Cortex of kidney (tissue), 1 donor: ENCODE measurements at places on chromosomes 6 and 20.

- DNase-seq, result no peak
Measured at GRCh38 chr6:112910256-112910655, 563.1 kb downstream of the RFPL4B start.

GRCh38 chr20:62391165-62392076 is 4.5 kb downstream of the RPS21 start:
- DNase-seq, result no peak

GRCh38 chr6:149457316-149457884 is 27.4 kb downstream of the ZC3H12D start:
- DNase-seq, result no peak

GRCh38 chr6:166617359-166617758 is 9.7 kb downstream of the RPS6KA2 start:
- DNase-seq, result no peak

DNA sequence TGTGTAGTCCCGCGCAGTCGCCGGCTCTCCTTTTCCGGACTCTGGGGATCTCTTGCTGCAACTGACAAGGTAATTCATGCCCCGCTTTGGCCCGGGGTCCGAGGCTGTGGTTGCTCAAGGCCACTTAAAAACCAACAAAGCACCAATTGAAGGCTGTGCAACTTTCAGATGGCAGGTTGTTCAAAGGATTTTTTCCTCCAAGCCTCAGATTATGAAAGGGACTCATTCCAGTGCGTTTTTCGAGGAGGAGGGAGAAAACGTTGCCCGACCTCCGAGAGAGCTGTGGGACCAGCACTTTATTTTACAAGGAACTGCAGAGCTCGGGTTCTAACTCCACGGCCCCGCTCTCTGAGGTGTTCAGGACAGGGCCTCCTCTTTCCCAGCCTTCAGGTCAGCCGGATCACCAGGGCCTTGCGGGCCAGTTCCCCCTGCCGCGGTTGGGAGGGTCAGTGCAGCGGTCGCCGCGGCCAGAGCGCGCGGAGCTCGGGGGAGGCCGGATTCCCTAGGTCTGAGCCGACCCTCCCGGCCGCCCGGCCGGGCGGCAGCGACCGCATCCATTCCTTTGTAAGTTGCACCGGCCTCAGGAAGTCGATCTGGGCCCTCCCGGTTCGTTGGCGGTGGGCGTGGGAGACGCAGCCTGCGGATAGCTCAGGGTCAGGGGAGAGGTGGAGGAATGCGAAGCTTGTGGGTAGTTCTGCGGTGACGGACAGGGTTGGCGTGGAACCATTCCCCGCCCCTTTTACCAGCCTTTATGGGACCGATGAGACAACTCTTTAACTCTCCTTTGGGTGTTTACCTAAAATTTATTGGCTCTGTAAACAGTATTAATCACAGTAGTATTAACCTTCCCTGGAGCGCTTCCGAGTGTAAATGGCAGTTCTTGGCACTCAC is 1.6 kb downstream of the UTRN start:
- no peak for DNase-seq

- DNase-seq, result no peak
Measured at GRCh38 chr20:62466806-62467537, 8.8 kb downstream of the GATA5 start.

DNA sequence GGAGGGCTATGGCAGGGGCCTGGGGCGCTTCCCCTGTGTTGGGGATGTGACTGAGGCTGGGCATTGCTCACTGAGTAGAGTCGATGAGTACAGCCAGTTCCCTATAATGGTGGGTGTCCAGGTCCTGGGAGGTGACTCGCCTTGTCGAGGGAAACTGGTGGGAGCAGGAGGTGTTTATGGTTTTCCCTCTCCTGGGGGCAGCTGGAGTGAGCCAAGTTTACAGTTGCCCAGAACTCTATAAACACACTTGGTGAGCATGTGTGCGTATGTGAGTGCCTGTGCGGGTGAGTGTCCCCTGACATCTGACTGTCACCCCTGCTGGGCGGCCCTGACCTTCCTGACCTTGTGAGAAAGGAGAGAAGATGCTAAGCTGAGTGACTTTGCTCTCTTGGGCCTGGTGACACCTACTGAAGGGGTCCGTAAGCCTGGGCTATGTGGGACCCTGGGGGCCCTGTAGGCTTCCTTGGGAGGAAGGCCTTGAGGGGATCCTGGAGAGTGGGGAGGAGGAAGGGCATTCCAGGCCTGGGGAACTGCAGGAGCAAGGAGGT is 65.9 kb downstream of the VEGFA start:
- DNase-seq, result no peak

- no peak for DNase-seq
Measured at GRCh38 chr20:57106030-57106682, 160.3 kb downstream of the BMP7 start.

GRCh38 chr6:88454658-88455057 is 288.5 kb upstream of the CNR1 start:
- no peak for DNase-seq

- no peak for DNase-seq
Measured at GRCh38 chr6:75437421-75437891, 56.1 kb downstream of the FILIP1 start.

- DNase-seq, result no peak
Measured at GRCh38 chr6:44660561-44661220, 273.2 kb downstream of the CDC5L start.

DNA sequence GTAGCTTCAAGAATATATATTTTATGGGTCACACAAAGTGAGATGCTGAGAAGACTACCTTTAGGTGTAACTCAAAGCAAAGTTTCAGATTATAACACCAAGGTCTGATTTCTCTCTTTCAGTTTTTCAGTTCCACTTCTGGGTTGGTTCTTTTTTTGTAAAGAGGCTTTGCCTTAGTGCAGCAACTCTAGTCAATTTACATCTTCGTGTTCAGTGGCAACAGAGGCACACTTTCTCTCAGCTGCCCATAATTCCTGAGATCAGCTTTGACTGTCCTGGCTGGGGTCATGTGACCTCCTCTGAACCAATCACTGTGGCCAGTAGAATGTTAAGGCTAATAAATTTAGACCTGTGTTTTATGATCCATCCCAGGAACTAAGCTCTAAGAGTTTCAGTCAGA is 120.2 kb downstream of the TINAG start:
- DNase-seq, result no peak

DNA sequence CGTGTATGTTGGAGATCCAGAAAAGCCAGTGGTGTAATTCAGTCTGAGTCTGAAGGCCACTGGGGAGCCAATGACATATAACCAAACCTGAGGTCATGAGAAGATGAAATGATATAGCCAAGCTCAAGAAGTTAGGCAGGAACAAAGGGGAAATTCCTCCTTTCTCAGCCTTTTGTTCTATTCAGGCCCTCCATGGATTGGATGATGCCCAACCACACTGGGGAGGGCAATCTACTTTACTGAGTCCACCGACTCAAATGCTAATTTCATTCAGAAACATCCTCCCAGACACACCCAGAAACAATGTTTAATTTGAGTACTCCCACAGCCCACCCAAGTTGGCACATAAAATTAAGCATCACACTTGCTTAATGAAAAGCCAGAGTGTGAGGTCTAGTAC is 183.6 kb downstream of the GJA1 start:
- DNase-seq, result no peak

DNA sequence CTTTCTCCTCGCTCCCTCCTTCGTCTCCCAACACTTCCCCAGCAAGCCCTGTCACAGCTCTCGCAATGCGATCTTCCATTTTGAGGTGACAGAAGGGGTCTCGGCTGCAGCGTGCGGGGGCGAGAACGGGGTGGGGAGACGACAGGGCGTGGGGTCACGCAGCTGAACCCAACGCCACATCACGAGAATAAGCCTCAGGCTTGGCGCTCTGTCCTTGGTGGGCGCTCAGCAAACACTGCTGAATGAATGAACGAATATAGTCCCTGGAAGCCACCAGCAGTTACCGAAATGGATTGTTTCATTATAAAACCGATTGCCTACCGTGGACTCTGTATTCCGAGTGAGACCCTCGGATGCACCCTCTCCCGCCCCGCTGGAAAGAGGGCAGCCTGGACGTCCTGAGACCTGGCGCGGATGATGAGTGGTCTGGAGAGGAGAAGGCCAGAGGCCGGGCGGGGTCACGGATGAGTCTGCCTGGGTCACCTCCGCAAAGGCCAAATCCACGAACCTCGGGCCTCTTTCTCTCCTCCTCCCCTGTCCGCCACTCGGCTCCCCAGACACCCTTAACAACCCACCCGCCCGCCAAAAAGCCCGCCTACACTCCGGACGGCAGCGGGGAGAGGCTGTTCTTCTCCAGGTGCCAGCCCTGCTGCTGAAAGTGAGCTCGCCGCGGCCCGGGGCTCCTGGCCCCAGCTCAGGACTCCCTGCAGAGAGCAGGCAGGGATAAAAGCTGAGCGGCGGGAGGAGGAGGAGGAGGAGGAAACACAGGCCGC is 3.7 kb downstream of the NRN1 start:
- no peak for DNase-seq

DNA sequence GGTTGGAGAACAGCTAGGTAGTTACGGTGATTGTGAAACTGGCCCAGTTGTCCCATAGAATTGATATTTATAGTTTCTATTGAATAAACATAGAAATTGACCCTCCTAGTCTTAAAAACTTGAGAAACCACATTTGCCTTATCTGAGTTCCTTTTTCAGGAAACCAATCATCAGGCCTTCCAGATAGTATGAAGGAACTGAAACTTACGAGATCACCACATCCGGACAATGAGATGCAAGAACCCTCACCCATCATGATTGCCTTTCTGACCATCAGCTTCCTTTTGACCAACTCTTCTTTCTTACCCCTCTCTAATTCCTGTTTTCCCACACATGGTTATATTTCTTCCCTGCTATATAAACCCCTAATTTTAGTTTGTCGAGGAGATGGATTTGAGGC is 21.8 kb downstream of the SLC35F1 start:
- no peak for DNase-seq

- no peak for DNase-seq
Measured at GRCh38 chr6:136549300-136550044, 750 bp downstream of the MAP7 start.

DNA sequence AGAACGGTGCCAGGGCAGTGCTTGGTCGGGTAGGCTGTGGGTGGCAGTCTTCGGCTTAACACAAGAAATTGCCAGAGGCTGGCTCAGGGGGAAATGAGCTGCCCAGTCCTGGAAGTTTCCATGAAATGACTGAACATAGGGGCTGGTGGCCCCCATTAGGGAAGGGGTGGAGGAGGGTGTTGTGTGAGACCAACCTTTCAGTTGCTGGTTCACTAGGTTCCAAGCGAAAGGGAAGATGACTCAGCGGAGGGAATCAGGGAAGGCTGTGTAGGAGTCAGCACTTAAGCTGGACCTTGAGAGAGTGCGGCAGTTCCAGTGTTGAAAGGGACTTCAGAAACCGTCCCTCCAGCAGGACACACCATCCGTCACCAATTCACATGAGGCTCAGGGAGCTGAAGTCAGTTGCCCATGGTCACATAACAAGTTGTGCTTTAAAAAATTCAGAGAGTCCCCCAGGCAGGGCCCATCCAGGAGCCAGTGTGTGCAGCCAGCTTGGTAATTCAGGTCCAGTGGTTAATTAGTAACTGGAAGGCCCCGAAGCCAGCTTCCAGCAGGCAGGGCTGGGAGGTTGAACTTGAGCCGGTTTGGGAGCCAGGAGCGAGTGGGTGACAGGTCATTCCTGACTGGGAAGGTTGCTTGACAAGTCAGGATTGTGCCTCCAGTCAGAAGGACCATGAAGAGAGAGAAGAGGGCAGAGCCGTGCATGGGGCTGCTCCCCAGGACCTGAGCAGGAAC is at the start of gene SGK2:
Gene SGK2 (plus strand): TSS at position 616 of the 735 bp plus-strand sequence. CDS start 7,469 bp downstream, outside the sequence.
- DNase-seq, result no peak

DNA sequence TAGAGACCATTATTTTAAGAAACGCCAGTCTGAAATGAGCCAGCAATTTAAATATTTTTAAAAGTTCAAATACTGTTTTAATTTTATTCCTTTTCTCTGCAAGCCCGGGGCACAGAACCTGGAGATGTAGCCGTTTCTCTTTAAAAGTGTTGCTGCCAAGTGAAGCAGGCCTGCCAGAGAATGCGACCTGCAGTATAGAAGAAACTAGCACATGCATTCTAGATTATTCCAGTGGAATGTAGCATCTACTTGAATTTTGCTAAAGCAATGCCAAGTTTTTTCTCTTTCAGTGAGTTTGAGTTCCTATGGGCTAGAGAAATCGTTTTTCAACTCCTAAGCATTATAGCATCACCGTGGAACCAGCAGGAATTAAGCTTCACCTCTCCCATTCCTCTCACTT is 101.3 kb downstream of the QRSL1 start:
- no peak for DNase-seq

DNA sequence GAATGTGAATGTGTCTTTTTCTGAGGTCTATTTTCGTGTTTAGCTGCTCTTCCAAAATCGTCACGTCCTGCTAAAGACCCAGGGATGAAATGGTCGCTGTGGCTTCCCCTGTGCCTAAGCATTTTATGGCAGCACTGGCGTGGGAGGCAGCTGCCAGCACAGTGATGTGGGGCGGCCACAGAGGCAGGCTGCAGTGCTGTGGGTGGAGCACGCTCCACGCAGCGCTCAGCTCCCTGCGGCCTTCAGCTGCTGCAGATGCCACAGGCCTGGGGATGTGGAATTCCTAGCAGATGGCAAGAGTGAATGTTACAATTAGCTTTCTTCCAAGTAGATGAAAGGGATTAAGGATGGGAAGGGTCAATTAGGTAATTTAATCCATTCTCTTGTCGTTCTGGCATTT is 242.6 kb downstream of the SMOC2 start:
- DNase-seq, result no peak

DNA sequence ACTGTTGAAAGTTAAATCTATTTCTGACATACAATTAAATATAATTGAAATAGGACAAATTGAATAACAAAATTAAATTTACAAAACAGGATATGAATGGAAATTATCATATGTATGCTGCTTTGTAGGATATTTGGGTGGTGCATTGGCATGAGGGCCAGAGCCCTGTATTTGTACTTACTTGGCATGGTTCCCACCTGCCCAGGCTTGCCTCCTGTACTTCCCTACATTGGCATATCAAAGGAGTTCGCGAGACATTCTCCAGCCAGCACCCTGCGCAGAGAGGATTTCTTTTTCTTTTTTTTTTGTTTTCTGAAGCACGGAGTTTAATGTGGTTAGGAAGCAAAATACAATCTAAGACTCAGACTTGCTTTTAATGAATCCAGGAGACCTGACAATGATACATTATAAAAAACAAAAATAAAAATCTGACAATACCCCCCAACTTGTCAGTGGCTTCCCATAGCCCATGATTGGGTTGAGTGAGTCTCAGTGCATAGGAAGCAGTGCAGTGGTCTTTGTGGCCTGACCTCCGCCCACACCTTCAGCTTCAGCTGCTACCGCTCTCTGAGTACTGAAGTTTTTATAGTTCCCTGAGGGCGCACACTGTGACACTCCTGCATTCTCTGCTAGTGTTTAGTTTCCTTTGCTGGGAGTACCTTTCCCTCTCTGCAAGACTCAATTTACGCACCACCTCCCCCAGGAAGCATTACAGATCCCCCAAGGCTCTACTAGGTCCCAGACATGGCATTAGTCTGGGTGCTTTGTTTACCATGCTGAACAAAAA is 440.8 kb downstream of the UTRN start:
- no peak for DNase-seq

DNA sequence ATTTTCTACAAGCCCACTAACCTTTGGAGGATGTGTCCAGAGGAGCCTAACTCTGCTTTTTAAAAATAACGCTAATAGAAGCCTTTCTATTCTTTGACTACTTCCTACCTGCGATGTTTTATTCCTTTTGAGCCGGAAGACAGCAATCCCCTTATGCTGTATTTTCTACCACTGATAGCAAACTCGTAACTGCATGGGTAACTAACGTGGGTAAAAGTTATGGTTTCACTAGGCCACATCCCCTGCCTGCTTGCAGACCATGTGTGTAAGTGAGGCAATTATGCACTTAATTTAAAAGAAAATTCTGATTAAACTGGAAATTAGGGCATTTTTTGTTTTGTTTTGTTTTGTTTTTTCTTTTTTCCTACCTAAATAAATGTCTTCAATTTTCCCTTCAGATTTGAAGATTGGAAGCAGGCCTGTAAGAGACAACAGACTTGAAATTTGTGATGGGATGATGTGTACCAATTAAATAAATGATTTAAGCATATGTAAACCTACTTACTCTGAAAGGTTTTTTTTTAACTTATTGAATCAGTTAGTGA is 931 bp downstream of the UFL1 start:
- DNase-seq, result no peak
